Activated T-helper 9 cell treated with anti-CD3 and anti-CD28 coated beads, Interleukin-2, amount 50 U/mL, for 16 hours (primary cell): ENCODE measurements at places on chromosomes 5 and 9.

DNA sequence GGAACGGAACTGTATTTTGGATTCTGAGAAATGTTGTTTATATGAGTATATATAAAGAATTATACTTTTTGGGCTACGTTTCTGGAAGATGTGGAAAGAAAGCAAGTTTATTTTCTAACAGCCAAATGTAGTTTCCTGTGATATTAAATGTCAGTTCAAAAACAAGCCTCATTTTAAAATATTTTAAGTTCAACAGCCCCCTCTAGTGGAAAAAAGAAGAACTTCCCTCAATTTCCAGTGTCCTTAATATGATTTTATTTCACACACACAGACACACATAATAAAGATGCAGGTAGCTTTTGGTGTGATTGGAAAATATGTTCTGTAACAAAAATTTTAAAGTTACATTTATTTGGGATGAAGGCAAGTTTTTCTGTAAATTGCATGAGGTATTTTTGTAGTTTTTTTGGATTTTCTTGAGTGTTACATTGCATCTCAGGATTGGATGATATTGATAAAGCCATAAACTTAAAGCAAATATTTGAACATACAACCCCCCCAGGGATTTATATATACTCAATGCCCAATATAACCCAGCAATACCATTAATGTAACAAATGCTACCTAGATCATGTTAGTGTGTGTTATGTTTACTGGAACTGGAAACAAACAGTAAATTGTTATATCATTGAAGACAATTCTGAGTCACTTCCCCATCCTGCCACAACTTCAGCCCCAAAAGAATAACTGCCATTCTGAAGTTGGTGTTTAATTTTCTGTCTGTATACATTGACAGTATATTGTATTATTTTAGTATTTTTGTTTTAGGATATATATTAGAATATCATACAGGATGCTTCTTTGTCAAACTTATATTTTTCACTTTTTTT lies 54.0 kb downstream of the CCDC171 start:
- DNase-seq: no peak

DNA sequence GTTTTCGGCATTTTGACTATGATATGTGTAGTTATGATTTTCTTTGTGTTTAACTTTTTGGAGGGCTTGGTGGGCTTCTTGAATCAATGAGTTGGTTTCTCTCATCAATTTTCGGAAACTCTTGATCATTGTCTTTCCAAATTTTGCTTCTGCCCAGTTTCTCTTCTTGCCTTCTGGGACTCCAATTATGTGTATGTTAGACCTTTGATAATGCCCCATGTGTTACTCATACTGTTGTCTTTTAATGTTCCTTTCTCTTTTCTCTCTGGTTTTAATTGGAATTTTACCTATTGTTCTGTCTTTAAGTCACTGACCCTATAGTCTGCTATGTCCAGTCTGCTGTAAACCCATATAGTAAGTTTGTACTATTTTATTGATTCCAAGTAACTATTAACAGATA lies 41.5 kb downstream of the KCNIP1 start:
- DNase-seq: no peak

- DNase-seq: no peak
These were observed 4.5 kb downstream of the SNX30 start for GRCh38 chr9:112755016-112755427.

GRCh38 chr5:58133631-58134296 lies 326.1 kb downstream of the PLK2 start:
- no peak for DNase-seq

- peak; percentile 67 for DNase-seq
These were observed 3.2 kb downstream of the PIP5KL1 start for GRCh38 chr9:127927201-127927987.

DNA sequence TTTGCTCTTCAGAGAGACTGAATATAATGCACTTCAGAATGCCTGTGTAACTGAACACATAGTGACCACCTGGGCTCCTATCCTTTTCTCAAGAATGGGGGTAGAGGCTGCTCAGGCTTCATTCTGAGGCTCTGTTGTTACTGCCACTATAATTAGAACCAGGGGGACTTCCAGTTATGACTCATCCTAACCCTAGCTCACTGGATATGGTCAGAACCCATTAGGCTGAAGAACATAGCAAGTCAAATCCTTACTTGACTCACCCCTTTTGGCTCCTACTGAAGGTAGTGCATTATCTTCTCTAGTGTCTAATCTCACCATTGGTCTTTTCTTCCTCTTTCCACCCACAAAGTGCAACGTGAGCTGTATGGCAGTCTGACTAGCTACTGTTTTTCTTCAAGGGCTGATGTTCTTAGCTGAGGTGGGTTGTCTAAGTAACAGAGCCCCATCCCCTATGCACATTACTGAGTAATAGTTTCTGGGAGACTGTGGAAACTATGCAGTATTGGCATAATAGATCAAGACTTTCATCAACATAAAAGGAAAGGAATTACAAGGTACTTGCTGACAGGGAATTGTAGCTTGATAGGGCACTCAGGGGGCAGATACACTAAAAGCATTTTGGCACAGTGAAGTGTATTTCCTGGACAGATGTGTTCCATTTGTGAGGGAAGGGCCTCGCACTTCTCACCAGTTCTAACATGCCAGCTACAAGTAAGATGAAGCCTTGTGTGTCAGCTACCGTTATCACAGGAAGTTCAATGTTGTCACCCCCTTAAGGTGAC lies 431.0 kb upstream of the MEF2C start:
- DNase-seq: no peak

- no peak for DNase-seq
These were observed 257.8 kb downstream of the PLK2 start for GRCh38 chr5:58201922-58202648.

GRCh38 chr5:56471707-56472106 lies 238.6 kb upstream of the ANKRD55 start:
- DNase-seq: no peak

- DNase-seq: no peak
These were observed 327.4 kb downstream of the SH3GL2 start for GRCh38 chr9:17906176-17906840.

- DNase-seq: no peak
These were observed 2.5 kb downstream of the ISCA1 start for GRCh38 chr9:86279839-86280238.

GRCh38 chr5:93715327-93715726 lies 26.1 kb downstream of the POU5F2 start:
- no peak for DNase-seq

- no peak for DNase-seq
These were observed 68.3 kb downstream of the SHB start for GRCh38 chr9:38000735-38001134.

GRCh38 chr5:57626703-57627102 lies 144.1 kb upstream of the ACTBL2 start:
- DNase-seq: no peak

- DNase-seq: no peak
These were observed 190.5 kb downstream of the ADAMTS12 start for GRCh38 chr5:33701251-33701650.

- no peak for DNase-seq
These were observed 45.3 kb downstream of the INSL6 start for GRCh38 chr9:5140151-5140550.

DNA sequence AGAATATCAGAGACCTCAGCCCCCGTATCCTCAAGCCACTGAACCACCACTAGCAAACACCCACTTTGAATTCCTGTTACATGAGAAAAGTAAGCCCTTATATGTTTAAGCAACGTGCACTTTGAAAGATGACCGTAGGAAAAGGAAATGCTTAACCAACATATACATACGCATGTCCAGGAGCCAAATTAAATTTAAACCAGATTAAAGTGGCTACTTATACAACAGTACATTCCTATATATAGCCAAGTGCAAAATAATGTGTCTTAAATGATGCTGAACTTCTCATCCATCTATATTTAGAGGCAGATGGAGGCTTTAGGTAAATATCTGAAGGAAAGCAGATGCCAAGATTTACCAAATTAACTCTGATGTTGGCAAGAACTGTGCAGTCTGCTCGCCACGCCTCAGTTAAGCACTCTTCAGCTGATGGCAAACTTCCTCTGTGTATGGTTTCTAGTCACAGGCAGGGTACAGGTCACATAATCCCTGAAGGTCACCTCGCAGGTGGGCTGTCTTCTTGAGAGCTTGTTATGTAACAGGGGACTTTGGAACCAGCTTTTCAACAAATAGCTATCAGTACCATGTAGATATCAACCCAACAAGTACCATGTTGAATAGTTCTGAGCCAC lies 8.6 kb downstream of the GCNT4 start:
- DNase-seq: no peak

DNA sequence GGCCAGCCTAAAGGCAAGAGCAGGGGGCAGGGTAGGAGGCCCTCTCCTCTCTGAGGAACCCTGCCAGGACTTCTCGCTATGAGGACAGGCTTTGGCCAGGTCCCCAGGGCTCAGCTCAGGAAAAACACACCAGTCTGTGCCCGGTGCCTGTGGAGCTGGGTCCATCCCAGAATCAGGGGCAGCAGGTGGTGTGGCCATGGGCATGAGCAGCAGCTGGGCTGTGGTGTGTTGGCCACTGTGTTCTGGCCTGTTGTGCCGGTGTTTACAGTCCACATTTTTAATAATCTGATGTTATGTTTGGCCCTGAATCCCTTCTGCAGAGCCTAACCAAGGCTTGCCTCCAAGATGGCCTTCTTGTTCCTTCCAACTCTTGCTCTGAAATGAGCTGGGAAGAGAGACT lies 77.0 kb downstream of the FGF18 start:
- DNase-seq: no peak

GRCh38 chr5:136199408-136199807 lies 6.4 kb upstream of the SMIM32 start:
- DNase-seq: no peak

- no peak for DNase-seq
These were observed 55.3 kb upstream of the NUDT12 start for GRCh38 chr5:103617913-103618312.
